Testis (tissue), 5 donors: ENCODE measurements at places on chromosomes 12 and 14.

DNA sequence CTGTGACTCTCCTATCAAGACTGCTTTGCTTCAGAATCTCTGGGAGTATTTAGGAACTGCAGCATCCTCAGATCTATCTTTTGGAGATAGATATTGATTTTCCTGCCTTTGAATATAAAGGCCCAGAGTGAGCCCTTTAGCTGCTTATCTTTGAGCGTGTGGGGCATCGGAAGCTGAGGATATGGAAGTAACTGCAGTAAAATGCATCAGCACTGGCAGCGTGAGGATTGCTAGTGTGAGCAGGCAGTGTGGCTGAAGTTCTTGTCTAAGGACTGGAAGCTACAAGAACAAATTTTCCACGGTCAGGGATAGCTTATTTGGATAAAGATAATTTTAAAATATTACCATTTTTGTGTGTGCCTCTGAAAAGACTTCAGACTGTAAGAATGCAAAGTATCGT is 474.7 kb downstream of the NPAS3 start:
- no peak for DNase-seq

DNA sequence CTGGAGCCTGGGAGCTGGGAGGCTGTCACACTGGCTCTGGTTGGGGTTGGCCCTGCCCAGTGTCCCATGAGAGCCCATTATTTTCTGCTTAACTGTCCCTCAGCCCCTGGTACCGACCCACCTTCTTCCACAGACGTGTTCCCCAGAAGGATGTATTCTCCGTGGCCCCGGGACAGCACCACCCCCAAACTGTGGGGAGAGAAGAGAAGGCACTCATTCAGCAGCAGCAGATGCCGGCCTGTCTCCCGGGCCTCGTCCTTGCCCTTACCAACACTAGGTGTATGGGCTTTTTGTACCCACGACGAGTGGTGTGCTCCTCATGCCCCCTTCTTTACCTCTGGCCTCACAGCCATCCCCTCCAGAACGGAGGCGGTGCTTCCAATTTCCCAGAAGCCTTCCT is 38.1 kb downstream of the LRTM2 start:
- DNase-seq, result no peak

DNA sequence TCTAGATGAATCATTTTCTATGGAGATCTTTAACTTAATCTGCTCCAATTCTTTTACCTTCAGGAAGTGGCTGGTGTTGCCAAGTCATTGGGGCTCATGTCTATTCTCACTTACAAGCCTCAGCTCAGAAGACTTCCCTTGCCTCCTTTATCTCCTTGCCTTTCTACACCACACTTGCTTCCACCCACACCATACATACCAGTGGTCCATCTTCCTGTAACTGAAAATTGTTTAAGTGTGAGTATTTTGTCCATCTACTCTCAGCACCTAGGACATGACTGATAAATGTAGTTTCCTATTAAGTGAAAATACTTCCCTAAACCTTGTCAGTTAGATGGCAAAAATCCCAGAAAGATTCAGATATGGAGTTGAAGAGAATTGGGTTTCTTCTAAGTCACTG is 199.7 kb upstream of the CPNE8 start:
- no peak for DNase-seq

DNA sequence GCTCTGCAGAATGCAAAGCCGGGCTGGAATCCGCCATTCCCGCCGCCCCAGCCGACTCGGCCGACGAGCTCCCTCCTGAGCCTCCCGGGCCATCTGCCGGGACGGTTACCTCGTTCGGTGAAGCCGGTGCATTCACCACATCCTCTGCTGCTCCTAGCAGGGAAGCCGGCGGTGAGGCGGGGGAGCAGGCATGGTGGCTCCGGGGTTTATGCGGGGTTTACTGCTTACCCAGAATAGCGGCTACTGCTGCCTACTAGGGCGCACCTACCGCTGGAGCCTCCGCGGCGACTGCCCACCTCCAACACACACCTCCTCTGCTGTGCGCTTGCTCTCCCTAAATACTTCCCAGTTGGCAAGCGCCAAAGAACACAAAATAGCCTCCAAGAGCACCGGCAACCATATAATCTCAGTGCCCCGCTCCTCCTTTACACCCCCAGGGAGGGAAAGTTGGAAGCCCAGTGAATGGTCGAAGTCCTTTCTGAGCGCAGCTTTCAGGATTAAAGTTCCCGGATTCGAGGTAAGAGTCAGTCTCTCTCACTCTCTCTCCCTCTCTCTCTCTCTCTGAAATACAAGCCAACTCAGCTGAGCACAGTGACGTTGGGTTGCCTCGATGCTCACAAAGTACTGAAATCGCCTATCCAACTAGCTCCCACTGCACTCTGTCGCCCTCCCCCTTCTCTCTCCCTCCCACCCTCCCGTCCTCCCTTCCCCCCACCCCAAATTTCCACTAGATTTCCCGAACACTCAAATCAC is at the start of gene TBX5:
TBX5 (minus strand) TSS at position 626 of the 753 bp plus-strand sequence. CDS start 2,246 bp downstream, outside the sequence.
- no peak for DNase-seq

- DNase-seq, result no peak
Observed at GRCh38 chr12:29282031-29282816, 98.7 kb downstream of the ERGIC2 start.

DNA sequence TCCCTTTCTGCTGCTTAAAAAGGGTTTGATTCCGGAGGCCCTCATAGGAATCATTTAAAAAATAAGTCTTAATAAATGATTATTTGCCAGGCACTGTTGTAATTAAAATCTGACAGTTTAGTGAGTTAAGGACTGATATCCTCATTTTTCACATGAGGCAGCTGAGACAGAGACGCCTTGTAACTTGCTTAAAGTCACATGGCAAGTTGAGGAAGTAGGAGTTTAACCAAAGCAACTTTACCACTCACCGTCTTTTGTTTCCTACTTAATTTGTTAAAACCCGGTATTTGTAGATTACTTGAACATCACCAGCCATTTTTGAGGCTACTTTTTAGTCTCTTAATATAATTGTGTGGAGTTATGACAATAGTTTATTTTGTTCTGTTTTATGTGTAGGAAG is 2.4 kb downstream of the TIGAR start:
- no peak for DNase-seq

- no peak for DNase-seq
Observed at GRCh38 chr12:7145671-7146070, 15.5 kb downstream of the CLSTN3 start.

DNA sequence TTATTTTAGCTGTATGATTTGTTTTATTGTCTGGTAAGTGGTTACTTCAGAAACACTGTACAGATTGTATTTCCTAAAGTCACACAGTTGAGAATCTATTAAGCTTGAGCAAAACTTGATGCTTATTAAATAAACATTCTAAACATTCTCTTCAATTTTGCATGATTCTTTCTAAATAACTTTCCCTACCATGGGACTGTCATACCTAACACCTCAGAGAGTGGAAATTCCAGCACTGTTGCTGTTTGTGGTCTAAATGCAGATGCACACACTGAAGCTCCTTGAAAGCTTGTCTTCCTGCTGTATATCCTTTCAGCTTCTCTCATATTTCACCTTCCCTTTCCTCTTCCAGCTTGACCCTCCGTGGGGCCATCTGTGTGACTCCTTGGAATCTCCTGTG is 392.0 kb downstream of the LRIG3 start:
- DNase-seq, result no peak

- no peak for DNase-seq
Observed at GRCh38 chr14:95077345-95077744, 80.0 kb downstream of the DICER1 start.

DNA sequence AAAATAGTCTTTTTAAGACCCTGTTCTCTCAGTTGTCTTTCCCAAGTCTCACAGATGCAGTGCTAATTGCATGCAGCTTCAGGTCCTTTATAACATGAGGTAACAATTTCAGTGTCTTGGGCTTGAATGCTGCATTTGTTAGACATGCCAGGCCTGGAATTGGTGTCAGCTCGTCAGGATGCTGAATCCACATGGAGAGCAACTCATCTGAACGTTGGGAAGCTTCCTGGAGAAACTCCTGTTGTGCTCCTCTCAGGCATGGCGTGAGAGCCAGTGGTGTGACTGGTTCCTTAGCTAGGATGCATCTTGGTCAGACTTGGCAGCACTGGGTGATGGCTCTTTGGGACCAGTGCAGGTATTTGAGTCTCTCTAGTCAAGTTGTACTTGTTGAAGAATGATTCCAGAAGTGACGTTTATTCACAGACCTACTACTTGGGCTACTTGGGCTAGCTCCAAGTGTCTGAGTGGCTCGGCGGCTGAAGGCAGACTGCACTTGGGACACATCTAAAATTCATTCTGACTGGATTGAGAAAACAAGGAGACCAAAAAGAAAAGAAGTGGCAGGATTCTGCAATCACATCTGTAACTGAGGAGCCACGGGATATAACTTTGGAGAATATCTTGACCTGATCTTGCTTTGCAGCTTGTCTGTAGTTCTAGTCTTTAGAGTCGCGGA is 134.8 kb upstream of the ARHGAP5 start:
- DNase-seq, result no peak

- no peak for DNase-seq
Observed at GRCh38 chr12:14156606-14157005, 175.2 kb upstream of the GRIN2B start.

- DNase-seq, result no peak
Observed at GRCh38 chr12:109517619-109518018, 40.2 kb downstream of the UBE3B start.

GRCh38 chr14:38777401-38777800 is 325.6 kb downstream of the SEC23A start:
- DNase-seq, result no peak

- DNase-seq, result no peak
Observed at GRCh38 chr12:119363490-119363889, 29.0 kb downstream of the CCDC60 start.

DNA sequence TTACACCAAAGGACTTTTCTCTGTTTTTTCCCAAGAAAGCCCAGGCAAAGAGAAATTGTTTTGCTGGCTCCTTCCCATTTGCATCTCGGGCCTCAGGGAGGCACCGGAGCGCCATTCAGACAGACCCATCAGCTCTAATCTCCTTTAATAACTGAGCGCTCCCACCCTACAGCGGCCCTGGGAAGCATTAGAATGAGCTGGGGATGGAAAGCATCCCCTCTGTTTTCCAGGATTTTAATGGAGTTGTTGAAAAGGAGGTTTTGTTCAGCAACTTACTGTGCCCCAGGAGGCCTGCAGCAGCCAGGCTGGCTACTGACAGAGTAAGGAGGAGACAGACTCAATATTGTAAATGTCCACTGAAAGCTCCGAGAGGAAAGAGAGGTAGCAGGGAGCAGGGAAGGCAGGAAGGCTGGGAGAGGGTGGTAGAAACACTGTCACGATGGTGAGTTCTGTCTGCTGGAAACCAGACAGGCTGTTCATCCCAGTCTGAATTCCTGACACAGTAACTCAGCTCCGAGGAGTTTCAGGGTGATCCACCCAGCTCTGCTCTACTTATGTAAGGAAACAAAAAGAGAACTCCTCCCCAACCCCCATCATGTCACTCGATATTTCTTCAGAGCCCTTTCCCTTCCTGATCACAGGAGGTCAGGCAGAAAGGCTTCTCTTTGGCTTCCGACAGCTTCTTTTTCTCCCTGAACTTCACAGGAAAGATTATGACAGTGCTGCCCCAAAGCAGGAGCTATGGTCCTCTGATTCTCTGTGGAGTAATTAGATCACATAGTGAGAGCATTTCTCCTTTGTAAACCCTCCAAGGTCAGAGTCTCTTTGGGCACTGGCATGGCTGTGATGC is 62.5 kb upstream of the TMEM132D start:
- no peak for DNase-seq

DNA sequence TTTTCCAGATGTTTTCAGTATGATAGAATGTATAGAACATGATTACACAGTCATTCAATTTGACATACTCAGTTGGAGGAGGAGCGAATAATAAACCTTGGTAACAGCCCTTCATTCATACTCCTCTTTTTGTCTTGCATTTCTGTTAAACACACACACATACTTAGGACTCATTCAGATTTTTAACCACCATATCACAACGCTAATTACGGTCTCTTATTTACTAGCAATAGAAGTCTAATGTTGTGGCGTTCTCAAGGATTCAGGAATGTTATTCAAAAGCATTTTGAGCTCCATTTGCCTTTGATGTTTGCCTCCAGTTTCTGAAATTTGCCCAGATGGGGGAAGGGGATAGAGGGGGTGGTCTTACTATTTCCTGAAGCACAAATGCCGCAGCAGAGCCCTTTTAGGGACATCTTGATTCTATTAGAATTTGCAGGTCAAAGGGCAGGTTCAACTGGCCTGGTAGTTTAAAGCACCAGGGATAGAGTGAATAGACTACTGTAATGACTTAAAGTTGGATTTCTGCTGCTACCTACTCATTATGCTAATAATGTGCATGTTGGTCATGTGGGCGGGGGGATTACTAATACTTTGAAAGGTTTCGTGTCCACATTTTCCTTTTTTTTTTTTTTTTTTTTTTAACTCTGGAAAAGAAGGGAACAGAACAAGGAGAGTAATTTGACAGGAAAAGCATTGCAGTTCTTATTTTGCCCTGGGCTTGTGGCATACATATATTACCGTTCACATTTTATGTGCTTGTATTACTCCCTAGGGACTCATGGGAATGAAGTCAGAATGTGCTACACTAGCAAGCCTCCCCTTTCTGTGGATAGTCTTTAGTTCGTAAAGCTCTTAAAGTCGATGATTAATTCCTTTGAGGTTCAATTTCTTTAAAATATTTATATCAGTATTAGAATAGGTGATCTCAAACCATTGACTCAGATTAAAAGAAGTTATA is 226.8 kb downstream of the FBXL14 start:
- no peak for DNase-seq
